Activated gamma-delta T cell treated with Interleukin-2 at 50 U/mL for 16 hours (primary cell): ENCODE measurements at places on chromosomes 6 and 20.

DNA sequence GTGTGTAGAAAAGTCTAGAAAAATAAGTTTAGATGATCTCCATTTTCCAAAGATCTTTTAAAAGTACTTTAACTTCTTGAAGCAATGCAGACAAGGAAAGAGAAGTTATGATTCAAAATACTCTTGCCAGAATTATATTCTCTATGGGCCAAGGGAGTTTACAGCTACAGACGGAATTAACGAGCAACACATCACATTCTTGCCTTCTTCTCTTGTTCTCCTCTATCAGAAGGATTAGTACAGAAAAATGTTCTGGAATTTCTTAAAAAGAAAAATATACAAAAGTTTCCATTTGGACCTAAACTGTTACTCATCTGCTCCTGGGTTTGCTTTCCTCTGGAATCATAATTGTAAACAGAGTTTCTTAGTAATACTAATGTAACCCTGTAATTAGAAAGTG is 284.7 kb upstream of the HSF2 start:
- no peak for DNase-seq

- DNase-seq, result no peak
These were observed 105.0 kb upstream of the BEND6 start for GRCh38 chr6:56849896-56850295.

DNA sequence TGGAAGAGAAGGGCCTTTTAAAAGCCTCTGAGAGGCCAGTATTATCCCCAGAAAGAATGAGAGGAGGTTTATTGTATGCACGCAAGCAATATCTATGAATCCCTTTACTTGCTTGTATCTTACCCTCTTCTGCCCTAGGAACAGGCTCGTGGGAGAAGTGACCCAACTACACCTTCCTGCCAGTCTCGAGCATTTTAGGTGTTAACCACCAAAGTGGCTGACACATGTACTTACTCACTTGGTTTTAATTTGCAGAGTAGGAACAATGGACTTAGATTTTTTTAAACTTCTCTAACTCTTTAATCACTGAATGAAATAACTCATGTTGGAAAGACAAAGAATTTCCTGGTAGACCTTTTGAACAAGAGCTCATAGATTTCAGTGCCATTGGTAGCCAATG is 296.9 kb downstream of the PLCB1 start:
- peak; percentile 16 for DNase-seq

DNA sequence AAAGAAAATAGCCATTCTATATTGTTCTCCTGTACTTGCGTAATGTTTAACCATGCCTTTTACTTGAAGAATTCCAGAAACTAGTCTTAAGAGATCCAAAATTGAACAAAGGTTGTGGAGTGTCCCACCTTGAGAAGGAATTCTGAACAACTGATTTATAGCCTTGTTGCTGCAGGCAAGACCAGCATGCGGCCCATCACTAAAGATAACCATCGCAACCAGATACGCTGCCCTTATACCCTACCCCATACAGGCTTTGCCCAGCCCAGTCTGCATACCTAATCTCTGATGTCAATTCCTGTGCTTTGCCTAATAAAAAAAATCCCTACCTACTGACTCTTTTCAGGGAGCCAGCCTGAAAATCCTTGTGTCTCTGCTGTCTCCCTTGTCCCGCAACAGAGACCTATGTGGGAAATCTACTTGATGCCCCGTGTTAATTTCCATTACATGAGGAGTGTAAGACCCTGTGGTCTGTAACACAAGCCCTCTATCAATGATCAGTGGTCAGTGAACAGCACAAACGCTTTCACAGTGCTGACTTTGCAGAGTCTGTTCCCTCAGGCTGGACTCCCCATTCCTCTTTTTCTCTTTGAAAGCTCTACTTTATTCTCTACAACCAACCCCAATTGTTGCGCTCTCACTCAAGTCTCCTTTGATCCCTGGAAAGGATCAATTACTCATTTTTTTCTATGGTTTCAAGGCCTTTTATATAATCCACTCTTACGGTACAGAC is 125.7 kb upstream of the BTBD3 start:
- no peak for DNase-seq

DNA sequence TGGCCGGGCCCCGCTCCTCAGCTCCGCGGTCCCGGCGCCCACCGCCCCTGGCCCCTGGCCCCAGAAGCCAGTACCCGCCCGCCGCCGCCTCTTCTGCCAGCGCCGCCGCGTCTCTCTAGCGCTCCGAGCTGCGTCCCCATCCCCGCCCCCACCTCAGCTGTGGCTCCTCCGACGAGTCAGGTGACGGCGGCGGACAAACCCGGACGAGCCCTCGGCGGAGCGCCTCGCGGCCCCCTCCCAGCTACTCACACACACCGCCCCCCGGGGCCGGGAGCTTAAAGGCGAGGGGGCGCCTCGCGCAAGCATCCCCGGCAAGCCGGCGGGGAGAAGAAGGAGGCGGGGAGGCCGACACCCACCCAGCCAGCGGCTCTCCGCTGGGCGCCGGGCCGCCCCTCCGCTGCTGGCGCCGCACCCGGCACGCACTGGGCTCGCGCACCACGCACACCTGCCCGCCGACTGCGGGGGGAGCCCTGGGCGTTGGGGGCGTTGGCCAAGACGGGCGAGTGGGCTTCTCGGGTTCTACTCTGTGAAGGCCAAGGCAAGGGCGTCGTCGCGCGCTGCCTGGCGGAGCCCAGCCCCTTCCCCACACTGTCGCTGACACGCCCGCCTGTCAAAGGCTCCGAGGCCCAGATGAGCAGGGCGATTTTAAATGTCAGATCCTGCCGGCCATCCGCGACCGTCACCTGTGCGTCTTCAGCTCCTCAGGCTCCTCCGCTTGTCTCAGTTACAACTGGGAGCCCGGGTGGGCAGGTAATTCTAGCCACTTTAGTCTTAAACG is at the start of gene SNAP91:
Gene SNAP91 (minus strand): TSS at position 132 of the 778 bp plus-strand sequence. CDS start 1,174 bp downstream, outside the sequence.
- no peak for DNase-seq

DNA sequence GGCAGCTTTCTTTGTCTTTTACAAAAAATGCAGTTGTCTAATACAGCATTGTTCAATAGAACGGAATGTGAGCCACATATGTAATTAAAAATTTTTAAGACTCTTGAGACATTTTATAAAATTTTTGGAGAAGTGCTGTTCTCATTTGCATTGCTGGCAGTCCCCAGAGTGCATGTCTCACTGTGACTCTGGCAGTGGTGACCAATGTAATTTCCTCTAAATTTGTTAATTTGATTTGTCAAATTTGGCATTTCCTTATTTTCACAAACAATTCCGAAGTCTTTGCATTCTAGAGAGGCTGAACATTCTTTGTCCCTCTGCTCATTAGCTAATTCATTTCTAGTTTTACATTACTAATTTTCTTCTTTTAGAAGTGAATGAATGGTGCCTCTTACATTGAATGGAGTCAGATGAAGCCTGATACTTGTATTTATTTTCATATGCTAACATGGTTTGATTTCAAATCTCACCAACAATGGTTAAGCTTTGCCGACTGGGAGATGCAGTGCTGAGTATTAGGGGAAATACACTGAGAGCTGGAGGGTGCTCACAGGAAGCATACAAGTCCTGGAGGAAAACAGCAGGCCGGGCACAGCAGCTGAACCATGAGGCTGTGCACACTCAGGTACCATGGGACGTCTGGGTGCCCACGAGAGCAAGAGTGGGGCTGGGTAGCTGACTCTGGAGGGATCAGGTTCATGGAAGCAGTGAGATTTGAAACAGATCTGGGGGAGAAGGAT is 68.5 kb upstream of the ARMC2 start:
- DNase-seq, result no peak

- DNase-seq, result no peak
These were observed 979.8 kb upstream of the GJE1 start for GRCh38 chr6:141152951-141153350.

GRCh38 chr20:16583474-16583873 is 10.2 kb upstream of the KIF16B start:
- no peak for DNase-seq

- no peak for DNase-seq
These were observed 15.2 kb upstream of the ROS1 start for GRCh38 chr6:117440706-117441525.
